Lower leg skin (tissue), 4 donors: ENCODE measurements at places on chromosomes 5 and 9.
A peak's percentile ranks its signal among the peaks of the same experiment; 100 is the strongest.

- DNase-seq, result no peak
These were observed 83.0 kb upstream of the RIOK2 start for GRCh38 chr5:97266076-97266475.

GRCh38 chr9:120714846-120715388 lies 647 bp upstream of the MEGF9 start:
- DNase-seq, result peak; percentile 91

DNA sequence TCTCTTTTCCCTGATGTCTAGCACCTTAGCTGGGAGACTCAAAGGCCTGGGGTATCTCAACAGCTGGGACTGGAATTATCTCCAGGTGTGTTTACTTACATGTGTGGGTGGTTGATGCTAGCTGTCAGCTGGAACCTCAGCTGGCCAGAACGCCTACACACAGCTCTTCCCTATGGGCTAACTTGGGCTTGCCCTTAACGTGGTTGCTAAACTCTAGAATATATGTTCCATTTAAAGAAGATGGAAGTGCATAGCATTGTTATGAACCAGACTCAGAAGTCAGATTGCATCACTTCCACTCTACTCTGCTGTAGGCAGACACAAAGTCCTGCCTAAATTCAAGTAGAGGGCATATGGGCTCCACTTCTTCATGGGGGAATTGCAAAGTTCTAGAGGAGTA lies 29.3 kb downstream of the SGCD start:
- DNase-seq, result no peak

DNA sequence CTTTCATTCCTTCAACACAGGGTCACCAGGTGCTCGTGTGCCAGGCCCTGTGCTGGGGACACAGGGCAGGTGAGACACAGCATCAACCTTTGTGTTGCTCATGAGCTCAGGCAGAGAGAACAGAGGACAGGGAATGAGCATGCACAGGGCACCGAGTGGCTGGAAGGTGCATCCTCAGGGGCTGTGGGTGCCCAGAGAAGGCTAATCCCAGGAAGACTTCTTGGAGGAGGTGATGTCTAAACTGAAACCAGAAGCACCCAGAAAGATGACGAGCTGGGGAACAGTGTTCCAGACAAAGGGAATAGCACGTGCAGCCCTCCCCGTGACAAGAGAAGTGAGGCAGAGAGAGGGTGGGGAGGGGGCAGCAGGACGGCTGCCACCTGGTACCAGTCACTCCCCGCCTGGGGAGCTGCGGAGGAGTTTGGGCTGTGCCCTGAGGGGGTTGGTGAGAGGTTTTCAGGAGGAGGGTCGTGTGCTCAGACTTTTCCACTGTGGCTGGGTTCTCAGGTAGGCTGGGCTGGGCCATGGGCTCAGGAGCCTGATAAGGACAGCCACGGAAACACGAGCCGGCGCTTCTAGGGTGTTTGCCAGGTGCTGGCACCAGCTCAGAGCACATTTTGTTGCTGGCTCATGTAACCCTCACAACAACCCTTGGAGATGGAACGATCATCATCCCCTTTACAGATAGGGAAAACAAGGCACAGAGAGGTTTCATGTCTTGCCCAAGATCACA lies 46.0 kb downstream of the HMCN2 start:
- no peak for DNase-seq

GRCh38 chr9:136351252-136351800 lies 12.2 kb downstream of the DNLZ start:
- no peak for DNase-seq

GRCh38 chr5:72101828-72102227 lies 5.4 kb upstream of the MAP1B start:
- no peak for DNase-seq

DNA sequence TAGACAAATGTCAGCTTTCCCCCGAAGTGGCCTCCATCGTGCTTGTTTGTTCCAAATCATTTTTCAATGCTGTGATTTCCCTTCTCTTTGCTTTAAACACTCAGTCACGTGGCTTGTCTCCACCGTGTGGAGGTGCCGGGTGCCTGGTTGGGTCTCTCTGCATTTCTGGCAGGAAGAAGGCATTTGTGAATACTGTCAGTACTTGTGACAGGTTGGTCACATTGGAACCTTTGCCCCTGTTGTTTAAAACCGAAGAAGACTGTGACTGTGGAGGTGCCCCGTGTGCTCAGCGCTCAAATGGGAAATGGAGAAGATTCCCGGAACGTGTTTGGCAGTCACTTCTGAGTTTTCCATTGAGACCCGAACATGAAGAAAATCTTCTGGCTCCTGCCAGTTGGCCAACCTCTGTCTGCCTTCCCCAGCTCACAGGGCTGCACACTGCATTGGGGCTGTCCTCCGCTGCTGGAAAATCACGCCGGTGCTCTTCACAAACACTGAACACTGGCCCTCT lies 74.6 kb downstream of the LMNB1 start:
- no peak for DNase-seq

GRCh38 chr5:163306421-163306820 lies 131.0 kb upstream of the CCNG1 start:
- no peak for DNase-seq

- peak; percentile 5 for DNase-seq
These were observed 132.7 kb upstream of the LPCAT1 start for GRCh38 chr5:1656271-1656975.

GRCh38 chr5:1549475-1550030 lies 25.8 kb upstream of the LPCAT1 start:
- DNase-seq, result peak; percentile 64

- DNase-seq, result no peak
These were observed 274.6 kb downstream of the ANXA1 start for GRCh38 chr9:73426269-73426668.

DNA sequence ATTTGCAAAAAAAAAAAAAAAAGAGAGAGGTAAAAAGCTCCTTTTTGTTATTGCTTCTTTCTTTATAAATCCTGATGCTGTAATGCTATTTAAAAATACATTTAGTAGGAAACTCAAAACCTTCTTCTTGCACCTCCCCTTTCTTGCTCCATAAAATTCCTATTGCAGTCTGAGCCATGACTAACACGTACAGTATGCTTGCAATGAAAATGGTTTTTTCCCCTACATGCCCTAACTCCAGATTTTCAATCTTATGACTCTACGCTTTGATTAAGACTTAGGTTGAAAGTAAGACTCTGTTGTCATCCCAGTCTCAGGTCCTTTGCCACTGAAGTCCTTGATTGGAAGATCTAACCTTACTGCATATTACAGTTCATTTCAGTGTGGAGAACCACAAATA lies 23.9 kb downstream of the FGF10 start:
- no peak for DNase-seq

DNA sequence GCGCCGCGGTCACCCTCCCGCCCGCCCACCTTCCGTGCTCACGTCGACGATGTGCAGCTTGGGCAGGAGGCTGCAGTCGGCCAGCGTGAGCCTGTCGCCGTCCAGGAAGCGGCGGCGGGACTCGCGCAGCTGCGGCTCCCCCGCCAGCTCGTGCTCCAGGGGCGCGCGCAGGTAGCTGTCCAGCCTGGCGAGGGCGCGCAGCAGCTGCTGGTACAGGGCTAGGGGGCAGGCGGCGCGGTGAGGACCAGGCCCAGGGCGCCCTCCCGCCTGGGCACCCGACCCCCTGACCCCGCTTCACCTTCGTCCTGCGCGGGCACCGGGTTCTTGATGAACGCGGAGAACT lies 1.5 kb downstream of the CLIC3 start:
- no peak for DNase-seq

- DNase-seq, result no peak
These were observed 81.0 kb upstream of the SLC25A51 start for GRCh38 chr9:37984672-37985611.

GRCh38 chr9:13190040-13190439 lies 89.5 kb downstream of the MPDZ start:
- DNase-seq, result no peak

- DNase-seq, result no peak
These were observed 98.4 kb upstream of the CAST start for GRCh38 chr5:96563816-96564215.

- DNase-seq, result no peak
These were observed 16.9 kb downstream of the PTCH1 start for GRCh38 chr9:95499847-95500246.

DNA sequence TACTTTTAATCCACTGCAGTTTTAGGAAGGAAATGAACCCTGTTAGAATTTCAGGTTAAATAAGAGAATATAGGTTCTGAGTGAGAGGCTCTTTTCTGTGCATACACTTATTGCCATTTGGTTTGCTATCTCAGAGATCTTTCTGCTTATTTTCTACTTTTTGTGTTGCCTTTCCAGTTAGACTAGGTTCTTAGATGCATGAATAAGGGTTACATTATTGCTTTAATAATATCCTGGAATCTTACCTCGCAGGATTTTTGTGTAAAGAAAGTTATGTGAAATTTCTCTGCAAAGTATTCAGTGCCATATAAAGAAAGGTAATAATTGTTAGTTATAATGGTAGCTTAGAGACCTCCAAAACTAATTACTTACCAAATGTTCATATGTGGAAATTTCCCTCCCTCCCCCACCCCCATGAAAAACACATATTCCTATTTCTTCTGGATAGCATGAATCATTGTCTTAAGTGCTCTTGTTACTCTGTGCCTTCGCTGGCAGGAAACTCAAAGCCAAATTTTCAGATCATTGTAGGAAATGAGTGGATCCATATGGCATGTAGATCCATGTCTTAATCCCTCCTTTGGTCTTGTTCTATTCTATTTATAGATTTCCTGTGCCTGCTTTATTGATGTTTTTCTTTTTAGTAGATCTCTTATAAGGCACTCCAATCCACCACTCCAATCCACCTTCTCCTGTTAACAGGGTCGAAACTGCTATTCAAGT lies 2.7 kb upstream of the APBA1 start:
- DNase-seq, result no peak

GRCh38 chr5:80097451-80097850 lies 62.3 kb downstream of the THBS4 start:
- DNase-seq, result no peak

GRCh38 chr5:105816961-105817360 lies 1853.8 kb downstream of the EFNA5 start:
- no peak for DNase-seq

DNA sequence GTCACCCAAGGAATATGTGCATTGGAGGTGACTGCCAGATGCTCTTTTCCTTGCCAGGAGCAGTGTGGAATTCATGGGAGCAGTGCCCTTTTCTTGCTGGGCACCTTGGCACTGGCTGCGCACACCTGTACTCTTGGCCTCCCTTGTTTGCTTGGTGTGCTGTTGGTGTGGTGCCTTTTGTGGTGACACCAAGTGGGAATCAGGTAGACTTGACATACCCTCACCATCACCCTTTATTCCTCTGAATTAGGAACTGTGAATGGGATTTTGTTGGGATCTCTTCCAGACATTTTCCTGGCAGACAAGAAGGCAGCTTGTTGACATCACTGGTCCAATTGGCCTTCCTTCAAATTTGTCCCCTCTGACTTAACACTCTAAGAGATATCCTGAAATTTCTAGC lies 82.3 kb downstream of the RAI14 start:
- DNase-seq, result no peak

DNA sequence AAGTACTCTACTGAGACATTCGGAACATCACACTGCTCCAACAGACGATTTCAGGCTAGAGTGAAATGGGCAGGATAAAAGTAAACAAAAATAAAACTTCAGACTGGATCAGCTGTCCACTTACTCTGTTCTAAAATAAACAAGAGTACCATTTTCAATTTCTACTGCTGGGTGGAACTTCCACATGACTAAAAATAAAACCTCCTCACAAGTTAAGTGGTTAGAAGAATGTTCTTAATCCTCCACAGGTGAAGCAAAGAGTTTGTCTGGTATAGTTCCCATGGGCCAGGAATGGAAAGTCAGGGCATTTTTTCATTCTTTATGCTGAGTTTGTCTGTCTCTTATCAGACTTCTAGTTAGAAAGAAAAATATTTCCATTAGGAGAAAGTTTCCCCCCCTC lies 15.7 kb downstream of the NUDT12 start:
- no peak for DNase-seq
